Fibroblast of skin of back (primary cell): ENCODE measurements at places on chromosomes 2 and 18.

DNA sequence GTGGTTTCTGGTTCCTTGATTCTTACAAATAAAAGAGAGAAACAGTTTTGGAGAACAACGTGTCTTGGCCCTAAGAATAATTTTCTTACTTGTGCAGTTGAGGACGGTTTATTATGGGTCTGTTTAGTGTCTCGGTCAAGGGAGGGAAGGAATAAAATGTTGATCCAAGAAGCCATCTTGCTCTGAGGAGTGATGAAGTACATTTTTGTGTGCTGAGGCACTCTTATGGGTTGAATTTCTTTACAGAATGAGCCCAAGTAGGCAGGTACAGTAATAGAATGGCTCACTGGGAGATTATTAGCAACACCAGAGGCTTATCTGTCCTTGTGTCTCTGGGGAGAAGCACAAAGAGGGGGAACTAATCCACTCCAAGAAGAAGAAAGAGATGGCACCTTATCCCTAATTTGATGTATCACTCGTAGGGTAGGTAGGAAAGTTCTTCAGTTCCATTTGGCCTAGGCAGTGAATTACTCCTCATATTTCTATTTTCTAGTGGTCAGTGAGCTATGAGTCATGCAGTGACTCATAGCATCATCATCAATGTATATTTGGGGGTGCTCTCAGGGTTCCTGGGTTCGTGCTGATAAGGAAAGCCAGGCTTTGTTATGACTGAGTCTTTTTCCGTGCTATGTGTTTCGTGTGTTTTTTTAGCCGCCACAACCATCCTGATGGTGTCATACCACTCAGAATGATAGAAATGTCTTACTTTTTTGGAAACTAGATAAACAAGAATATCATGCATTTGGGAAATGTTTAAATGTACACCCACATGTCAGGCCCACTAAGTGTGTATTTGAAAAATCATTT lies 250.1 kb upstream of the CTAGE1 start:
- peak; percentile 99 for DNase-seq

DNA sequence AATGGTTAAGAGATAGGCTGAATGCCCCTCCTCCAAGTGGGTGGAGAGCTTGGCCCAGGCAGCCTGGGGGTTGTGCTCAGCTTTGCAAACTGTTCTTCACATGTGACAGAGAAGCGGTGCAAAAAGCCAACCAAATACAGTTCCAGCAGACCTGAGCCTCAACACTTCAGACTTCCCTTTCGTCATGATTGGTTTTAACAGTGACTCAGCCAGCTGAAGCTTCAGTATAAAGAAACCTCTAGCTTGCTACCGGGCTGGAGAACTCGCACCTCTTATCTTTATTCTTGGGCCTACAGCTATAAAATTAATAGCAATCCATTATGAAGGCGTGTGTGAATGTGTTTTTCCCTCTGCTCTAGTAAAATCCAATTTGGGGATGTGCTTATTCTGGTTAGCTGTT lies 20.0 kb downstream of the SETBP1 start:
- peak; percentile 18 for DNase-seq

DNA sequence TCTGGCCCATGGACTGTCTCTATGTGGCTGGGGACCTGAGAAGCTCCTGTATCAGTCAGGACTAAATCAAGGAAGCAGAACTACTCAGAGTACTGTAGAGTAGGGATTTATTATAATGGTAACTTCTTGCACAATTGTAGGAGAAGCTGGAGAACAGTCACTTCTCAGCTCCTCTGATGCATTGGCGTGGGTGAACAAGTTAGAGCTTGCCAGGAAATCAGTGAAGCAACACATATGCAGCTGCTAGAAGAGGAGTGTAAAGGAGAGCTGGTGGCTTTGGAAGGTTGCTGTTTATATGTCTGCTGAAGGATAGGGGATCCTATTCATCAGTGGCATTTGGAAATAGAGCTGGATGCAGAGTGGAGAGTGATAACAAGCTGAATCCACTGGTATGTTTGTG lies 215.5 kb upstream of the CWC22 start:
- no peak for DNase-seq

DNA sequence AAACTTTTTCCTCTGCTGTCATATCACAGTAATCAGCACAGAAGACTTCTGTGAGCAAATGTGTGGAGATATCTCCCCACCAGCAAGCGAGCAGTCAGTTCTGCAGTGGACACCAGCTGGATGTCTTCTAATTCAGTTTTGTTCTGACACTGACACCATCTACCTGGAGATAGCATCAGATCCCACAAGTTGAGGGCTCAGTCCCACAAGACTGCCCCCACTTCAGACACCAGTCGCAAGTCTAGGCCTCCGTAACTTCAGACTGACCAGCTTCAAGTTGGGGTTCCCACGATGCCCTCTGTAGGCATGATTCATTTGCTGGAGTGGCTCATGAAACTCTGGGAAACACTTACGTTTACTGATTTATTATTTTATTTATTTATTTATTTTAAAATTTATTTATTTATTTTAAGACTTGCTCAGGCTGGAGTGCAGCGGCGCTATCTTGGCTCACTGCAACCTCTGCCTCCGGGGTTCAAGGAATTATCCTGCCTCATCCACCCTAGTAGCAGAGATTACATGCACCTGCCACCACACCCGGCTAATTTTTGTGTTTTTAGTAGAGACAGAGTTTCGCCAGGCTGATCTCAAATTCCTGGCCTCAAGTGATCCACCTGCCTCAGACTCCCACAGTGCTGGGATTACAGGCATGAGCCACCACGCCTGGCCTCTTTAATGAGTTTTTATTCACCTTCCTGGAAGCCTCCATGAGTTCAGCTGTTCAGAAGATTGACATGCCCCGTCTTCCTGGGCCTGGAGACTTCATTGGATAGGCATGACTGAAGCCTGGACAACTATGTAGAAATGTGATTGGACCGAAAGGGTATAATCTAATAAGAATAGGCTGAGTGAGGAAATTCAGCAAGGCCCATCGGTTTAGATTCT lies 55.7 kb downstream of the PAPOLG start:
- no peak for DNase-seq

GRCh38 chr18:27556741-27557140 lies 371.6 kb upstream of the CHST9 start:
- no peak for DNase-seq

GRCh38 chr2:191572319-191572718 lies 105.6 kb upstream of the NABP1 start:
- DNase-seq = no peak

- DNase-seq = no peak
Measured at GRCh38 chr2:23452372-23452771, 67.4 kb downstream of the KLHL29 start.

DNA sequence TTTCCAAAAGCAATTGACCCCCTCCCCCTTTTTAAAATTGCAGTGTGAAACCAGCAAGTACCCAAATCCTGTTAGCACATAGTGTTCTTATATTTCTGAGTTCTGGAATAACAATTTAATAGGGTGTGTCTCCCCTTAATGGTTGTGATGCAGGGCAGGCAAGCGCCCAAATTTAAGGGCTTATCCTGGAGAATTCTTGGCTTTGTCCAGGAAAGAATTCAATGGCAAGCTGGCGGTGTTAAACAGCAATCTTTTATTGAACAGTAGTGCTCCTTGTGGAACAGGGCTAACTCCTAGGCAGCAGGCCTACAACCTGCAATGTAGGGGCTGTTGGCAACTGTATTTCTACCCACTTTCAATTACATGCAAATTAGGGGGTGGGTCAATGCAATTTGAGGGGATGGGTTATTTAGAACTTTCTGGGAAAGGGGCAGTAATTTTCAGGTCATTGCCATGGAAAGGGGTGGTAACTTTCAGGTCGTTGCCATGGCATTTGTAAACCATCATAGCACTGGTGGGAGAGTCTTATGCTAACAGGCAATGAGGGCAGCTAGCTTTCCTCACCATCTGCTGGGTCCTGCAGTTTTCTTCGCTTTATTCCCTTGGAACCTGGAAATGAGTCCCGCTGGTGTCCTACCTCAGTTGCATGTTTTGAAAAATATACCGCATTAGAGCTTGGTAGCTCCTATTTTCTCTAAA lies 149.0 kb upstream of the KCTD1 start:
- no peak for DNase-seq

DNA sequence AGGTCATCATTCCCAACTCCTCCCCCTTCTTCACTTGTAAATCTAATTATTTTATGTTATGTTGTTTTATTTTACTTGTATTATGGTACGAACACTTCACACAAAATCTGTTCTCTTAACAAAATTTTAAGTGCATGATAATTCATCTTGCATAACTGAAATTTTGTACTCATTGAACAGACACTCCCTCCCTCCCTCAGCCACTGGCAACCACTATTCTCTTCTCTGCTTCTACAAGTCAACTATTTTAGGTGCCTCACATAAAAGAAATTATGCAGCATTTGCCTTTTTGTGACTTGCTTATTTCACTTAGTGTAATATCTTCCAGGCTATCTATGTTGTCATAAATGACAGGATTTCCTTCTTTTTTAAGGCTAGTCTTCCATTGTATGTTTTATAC lies 30.4 kb upstream of the OSBPL6 start:
- no peak for DNase-seq

DNA sequence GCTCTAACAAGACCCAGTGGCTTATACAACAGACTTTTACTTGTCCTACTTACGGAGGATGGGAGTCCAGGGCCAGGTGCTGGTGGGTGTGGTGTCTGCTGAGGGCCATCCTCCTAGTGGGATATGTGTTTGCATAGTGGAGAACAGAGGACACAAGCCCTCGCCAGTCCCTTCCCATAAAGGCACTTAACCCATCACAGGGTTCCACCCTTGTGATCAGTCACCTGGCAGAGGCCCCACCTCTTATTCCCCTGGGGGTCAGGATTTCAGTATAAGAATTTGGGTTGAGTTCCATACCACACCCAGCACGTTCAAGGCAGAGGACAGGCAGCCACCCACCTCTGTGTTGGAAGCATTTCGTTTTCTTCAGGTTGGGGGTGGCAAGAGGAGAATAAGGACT lies 259.0 kb downstream of the AGAP1 start:
- no peak for DNase-seq

- peak; percentile 55 for DNase-seq
Measured at GRCh38 chr2:186256540-186256939, 229.5 kb upstream of the ZC3H15 start.

- DNase-seq = no peak
Measured at GRCh38 chr2:152646264-152646663, 71.0 kb downstream of the PRPF40A start.

DNA sequence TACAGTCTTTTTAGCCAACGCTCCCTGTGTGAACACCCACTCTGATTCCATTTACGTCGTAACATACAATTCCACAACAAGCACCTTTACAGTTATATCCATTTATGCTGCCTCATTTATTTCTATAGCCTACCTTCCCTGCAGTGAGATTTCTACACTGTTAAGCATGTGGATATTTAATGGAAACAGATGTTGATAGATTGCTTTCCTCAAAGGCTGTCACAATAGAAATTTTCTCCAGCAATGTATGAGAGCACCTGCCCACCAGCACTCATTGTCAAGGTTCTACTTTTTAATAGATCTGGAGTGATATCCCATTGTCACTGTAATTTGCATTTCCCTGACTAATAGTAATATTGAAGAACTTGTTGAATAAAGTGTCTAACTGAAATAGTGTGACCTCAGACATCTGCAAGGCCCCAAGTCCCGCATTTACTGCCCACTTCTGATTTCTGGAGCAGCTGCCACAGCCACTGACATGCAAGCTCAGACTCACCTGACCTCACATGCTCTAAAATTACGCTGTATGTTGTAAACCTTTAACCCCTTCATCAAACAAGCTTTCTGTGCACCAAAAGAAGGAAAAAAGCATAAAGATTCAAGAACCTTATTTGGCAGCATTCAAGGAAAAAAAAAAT lies 295.1 kb downstream of the CNTNAP5 start:
- DNase-seq = no peak

- DNase-seq = no peak
Measured at GRCh38 chr18:10147226-10147625, 233.4 kb downstream of the VAPA start.

GRCh38 chr18:58843688-58844035 lies 21.0 kb upstream of the ZNF532 start:
- DNase-seq = no peak

GRCh38 chr2:200435379-200435778 lies 74.5 kb downstream of the KCTD18 start:
- DNase-seq = peak; percentile 74

- no peak for DNase-seq
Measured at GRCh38 chr2:226869371-226869770, 33.5 kb downstream of the RHBDD1 start.

DNA sequence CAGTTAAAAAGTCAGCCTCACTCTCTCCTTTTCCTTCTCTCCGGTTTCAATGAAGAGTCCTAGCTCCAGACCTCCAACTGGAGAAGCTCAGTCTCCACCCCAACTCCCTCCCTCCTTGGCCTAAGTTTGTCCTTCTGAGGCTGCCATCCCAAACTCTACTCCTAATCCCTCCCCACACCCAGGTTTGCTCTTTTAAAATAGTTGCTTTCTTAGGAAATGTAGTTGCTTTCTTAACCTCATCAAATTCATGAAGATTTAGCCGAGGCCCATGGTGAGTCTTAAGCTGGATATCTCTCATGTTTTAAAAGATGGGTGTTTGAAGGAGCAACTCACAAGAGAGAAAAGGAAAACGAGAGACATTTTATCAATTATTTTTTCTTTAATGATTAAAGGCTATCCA lies 937 bp upstream of the LANCL1 start:
- peak; percentile 75 for DNase-seq

DNA sequence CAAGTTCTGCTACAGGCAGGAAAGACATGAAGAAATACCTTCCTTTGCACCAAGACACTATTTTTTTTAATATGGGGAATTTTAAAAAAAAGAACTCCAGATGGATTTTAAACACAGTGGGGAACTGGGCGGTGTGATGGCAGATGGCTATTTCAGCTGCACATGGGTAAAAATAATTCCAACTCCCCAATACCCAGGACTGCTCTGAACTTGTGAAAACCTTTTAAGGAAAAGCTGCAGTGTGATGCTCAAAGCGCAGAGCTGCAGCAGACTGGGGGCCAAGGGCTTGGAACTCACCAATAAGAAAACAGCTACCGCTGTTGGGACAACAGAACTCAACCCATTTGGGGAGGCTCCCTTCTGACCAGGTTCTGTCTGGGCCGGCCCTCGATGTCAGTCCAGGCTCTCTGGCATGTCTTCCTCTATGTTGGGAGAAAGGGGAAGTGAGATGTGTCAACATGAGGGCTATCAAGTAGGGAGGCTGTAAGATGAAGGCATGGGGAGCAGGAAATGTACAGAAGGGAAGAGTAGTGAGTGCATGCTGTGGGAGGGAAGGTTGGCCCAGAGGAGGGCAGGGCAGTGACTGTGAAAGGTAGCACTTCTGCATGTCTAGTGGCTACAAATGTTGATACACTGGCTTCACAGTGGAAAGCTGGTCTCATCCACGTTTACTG lies 64.0 kb upstream of the SLC14A2 start:
- DNase-seq = no peak

DNA sequence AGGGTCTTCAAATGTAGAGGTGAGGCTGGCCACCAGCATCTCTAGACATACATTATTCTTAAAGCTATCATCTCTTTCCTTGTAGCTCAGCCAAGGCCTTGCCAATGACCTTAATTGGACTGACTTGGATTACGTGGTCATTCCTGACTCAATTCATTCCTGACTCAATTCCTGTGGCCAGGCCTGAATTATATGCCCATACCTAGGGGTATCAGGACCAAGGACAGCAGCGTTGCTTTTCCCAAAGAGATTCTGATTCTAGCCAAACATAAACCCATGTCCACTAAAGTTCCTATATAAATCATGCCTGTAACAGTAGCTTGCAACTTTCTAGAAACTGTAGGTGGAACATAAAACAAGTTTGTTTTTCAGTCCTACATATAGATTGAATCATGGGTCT lies 231.7 kb downstream of the ARL6IP6 start:
- peak; percentile 2 for DNase-seq

GRCh38 chr2:39119732-39120520 lies 925 bp downstream of the SOS1 start:
- DNase-seq = peak; percentile 51
